Inflammatory macrophage treated with lipopolysaccharide for 4 hours (primary cell): ENCODE measurements at places on chromosomes 2 and 18.

DNA sequence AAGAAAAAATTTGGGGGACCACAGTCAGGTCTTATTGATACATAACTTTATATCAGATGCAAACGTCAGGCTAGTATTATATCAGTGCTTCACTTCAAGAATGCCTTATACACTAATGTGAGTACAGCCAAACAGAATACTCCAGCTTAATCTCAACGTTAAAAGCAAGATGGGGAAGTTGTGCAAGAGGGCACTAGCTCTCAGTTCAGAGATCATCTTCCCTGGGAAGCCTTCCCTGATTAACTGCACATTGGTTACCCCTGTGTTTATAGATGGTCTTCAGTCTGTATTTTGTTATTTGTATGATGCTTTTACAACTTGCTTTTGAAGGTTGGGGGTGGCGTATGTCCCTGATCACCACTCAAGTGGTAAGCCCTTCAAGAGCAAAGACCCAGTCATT, 11.4 kb downstream of the EPAS1 start:
- DNase-seq: peak; percentile 38

- DNase-seq: no peak
Measured at GRCh38 chr2:150351922-150352321, 135.5 kb downstream of the RND3 start.

DNA sequence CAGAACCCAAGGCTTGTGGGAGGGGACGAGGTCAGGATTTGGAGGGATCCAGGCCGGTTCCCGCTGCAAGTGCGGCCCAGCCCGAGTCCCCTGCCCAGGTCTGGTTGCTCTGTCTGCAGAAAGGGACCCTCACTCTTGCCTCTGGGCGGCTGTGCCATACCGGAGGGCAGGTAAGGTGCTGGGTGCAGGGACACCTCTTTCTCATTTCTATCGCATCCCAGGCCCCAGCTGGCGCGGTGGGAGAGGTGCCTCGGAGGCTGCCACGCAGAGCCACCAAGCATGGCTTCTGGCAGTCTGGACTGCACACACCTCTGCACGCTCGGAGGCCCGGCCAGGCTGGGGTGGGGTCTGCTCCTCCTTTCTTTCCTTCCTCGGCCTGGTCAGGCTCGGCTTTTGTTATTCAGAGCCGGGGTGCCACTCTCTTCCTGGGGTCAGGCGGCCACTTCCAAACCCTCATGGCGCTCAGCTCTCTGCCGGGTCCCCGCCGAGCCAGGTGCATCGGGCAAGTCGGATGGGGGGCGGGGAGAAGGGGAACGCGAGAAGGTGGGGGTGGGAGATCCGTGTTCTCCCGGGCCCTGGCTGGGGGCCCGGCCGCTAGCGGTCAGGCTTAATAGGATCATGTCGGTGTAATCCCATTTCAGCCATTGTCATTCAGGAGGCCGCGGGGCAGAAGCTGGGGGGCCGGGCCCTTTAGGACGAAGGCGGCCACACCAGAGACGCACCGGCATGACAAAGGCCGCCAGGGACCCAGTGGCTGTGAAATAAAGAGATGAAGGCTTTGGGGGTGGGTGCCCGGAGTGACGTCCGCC, 9.0 kb downstream of the GBX2 start:
- no peak for DNase-seq

GRCh38 chr2:144812288-144812687, 292.4 kb upstream of the ZEB2 start:
- no peak for DNase-seq

DNA sequence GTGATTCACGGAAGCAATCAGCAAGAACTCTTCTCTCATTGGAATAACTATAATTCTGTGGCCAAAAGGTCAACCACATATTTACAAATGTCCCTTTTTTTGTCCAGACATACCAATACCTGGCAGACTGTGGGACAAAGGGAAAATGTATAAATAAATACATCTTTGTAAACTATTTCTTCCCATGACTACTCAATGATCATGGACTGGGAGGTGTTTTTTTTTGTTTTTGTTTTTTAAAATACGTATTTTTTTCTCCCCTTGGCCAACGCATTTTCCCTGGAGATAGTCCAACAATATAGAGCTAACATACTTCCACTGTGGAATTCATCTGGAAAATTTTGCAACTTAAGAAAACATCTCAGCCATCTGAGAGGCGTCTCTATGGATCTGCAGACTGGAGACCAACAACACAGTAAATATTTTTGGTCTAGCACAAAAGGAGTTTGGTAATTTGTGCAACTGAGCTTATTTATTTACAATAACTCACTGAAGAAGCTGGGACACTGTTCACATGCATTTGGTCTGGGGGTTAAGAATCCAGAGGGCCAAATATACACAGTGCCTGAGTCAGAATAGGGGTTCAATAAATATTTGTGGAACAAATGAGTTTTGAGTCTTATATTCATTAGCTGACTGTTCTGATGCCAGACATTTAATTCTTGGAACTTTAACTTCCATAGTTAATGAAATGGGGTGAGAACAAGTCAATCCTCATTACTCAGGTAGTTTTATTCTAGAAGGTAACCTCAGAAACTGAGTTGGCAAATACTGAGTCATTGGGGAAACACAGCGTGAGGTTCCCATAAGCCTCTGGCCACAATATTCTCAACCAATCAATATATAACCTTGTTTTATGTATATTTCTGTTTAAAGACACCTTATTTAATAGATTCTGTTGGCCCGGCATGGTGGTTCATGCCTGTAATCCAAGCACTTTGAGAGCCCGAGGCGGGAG, 36.2 kb downstream of the CCBE1 start:
- no peak for DNase-seq

DNA sequence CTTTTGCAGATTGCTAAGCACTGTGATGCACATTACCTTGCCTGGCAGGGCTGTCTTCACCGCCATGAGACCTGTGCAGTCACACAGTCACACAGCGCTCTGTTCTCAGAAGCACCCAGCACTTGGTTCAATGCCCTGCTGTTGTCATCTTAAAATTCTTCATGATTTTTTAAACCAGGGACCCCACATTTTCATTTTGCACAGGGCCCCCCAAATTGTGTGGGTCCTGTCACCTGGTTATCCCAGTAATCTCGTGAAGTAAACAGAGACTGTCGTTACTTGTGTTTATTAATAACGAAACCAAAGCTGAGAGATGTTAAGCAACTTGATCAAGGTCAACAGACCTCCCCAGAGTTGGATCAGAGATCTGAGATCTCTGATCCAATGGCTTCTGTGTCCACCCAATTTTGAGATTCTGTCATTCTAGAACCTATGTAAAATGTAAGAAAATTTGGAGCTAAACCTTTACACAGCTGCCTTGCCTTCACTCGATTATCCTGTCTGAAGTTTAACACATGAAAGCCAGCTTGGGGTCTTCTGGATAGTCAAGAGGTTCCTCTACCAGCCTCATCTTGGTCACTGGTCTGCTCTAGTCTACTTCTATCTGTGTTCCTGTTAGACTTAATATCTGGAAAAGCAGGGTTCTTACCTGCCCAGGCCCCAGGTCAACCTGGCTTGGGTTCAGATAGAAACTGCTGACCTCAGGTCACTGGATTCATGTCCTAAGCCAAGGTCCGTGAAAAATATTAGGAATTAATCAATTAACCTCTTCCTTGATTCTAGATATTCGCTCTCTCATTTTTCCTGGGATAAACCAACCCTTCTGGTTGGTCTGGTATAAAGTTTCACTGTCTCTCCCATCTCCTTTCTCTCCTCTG, 13.7 kb upstream of the TTC39C start:
- DNase-seq: no peak

- DNase-seq: peak; percentile 33
Measured at GRCh38 chr18:8933714-8934284, 168.7 kb upstream of the NDUFV2 start.

DNA sequence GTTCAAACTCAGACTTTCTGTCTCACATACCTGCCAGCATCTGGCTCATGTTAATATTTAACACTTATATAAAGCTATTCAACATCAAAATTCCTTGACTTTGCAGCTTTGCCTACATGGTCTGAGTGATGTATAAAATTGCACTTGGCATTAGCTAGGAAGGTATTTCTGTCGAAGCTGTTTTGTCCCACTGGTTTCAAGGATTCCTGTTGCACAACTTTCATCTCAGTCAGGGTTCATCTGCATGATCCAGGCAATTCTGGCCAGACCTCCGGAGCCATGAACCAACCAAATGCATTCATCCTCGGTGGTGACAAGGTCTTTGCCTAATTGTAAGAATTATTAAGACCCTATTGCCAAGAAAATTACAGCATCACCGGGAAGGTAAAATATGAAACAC, 185.4 kb downstream of the ZEB2 start:
- no peak for DNase-seq

DNA sequence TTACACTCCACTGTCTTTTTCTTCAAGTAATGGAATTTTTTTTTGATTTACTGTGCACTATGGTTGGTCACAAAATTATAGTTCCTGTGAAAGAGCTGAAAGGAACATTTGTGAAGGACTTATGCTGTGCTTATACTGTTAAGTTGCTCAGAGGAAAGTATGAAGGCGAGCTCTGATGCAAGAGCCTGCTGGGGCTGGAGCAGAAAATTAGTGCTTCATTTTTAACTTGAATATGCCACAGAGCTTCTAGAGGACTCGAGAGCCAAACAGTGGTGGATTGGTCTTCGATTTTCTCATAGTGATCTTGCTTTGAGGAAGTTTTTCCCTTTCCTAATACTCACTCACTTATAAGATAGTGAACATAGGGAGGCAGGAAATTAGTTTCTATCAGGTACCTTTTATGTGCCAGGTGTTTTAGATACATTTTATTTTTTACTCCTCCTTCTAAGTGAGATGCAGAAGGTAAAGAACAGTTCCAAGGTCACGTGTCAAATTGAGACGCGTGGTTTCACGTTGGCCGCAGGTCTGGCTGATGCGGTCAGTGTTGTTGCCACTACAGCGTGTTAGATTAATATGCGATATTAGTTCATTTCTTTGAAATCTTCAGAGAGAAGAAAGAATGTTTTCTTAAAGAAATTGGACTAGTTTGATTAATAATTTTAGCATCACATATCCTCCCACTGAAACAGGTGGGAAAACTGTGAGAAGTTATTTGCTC, 20.2 kb downstream of the GATA6 start:
- DNase-seq: no peak

DNA sequence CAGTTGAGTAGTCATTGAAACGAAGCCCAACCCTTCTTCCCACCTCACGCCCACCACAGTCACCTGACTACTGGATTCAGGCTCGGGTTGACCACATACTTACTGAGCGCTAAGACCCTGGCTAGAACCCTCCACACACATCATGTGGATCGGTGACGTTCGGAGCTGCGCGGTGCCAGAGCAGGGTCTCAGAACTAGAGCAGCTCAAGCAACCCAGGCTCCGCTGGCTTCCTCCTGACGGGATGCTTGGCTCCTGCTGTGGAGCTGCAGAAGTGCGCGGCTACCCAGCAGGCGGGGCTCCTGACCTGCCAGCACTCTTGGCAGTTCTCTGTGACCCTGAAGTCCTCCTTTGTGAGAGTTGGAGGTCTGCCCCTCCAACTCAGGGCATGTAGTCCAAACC, 90.6 kb upstream of the MBOAT2 start:
- DNase-seq: no peak

DNA sequence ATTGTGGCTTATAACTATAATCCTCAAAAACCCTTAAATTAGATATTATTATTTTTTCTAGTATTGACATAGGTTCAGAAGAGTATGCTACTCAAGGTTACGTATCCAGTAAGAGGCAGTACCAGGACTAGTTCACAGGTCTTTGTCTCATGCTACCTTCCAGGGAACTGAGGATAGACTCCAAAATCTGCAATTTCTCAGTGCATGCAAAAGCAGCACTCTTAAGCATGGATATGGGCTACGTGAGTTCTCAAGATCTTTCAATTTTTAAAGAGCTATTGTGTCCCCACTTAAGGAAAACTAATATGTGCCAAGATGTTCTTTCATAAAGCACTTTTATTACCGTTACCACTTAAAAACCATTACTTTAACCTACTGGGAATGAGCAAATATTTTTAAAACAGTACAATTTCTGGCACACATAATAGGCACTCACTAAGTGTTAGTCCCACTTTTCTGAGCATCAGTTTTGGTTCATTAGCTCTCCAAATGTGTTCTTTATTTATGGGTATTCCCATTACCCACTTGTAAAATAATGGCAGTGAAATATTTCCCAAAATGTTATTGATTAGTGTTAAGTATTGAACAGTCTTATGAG, 113.8 kb upstream of the TTN start:
- DNase-seq: no peak

DNA sequence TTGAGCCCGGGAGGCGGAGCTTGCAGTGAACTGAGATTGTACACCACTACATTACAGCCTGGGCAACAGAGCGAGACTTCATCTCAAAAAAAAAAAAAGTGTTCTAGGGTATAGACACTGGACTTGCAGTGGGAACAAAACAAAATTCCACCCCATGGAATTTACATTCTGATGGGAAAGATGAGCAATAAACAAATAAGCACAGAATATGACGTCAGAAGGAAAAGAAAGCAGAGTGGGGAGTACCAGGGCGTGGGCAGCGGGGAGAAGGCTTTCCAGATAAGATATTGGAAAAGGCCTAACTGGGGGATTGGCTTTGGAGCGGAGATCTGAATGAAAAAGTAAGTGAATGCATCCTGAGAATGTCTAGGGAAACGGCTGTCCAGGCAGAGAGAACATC, 17.6 kb downstream of the NPPC start:
- DNase-seq: no peak

- DNase-seq: no peak
Measured at GRCh38 chr18:9914334-9914583, 443 bp downstream of the VAPA start.

GRCh38 chr2:40321016-40321623, 130.8 kb downstream of the SLC8A1 start:
- DNase-seq: no peak

GRCh38 chr2:16652296-16653082, 13.1 kb downstream of the CYRIA start:
- DNase-seq: no peak

GRCh38 chr2:74817304-74817675, 16.6 kb upstream of the HK2 start:
- peak; percentile 73 for DNase-seq

DNA sequence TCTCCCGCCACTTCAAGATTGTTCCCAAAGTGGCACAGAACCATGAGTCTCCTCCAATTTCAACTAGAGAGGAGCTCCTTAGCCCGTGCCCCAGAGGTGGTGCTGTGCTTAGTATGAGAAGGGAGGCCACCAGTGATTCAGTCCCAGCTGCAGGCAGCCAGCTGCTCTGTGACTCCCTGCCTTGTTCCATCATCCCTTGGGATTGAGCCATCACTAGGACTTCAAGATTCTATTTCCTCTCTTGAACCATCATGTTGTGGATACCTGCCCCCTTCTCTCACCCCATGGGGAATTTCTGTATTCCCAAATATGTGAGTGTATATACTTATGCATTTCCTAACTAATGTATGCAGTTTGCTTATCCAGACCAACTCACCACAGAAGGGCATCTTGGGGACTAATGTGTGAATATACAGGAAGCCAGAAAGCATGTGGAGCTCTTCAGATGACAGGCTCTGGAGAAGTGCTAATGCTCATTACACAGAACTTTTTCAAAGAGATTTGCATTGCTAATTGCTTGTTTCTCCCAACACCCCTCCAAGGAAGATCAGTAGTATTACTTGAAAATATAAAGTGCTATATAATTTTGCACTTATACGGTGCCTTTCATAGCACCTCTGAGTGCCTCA, 111.0 kb upstream of the MAP3K20 start:
- DNase-seq: no peak
